ENCODE measurements at places on chromosomes 4 and X. TPM values are rescaled to one million over a fixed set of nuclear protein-coding genes. Genes with fewer than 3 reads are reported as not detected.

GASK1B gene
- total RNA-seq: 89.8 TPM

EPHA5 gene
- 0.63 TPM for total RNA-seq

- no peaks in the 10 kb centered on the region for H3K36me3 ChIP-seq
- peak overlapping the region; percentile 39 for H3K27ac ChIP-seq
- H3K4me3 ChIP-seq: no peak overlapping the region
- peaks cover 19% of the 10 kb centered on the region for H3K4me1 ChIP-seq
- no peak for DNase-seq
Observed at GRCh38 chrX:40267334-40268187, 169.8 kb upstream of the BCOR start.

TMEM255A gene
- total RNA-seq: 0.77 TPM

FAM9C gene
- total RNA-seq: not detected

GRCh38 chrX:39309018-39309635 lies 507.9 kb downstream of the MID1IP1 start:
- DNase-seq: peak; percentile 30
- peak overlapping the region; percentile 77 for H3K27ac ChIP-seq
- no peaks in the 10 kb centered on the region for H3K4me1 ChIP-seq

GABRE gene
- total RNA-seq: 15.5 TPM

GRCh38 chr4:99383399-99383798 lies 30.9 kb upstream of the ADH1C start:
- no peaks in the 10 kb centered on the region for H3K4me1 ChIP-seq
- peak overlapping the region; percentile 72 for H3K27ac ChIP-seq
- H3K4me3 ChIP-seq: no peak overlapping the region

MMAA gene
- total RNA-seq: 13.4 TPM

- no peaks in the 10 kb centered on the region for H3K36me3 ChIP-seq
- DNase-seq: no peak
- H3K27me3 ChIP-seq: no peaks in the 10 kb centered on the region
Observed at GRCh38 chr4:168695288-168695687, 198.4 kb downstream of the PALLD start.

GRCh38 chr4:7388627-7389026 lies 46.1 kb downstream of the PSAPL1 start:
- DNase-seq: no peak
- no peaks in the 10 kb centered on the region for H3K36me3 ChIP-seq
- H3K4me3 ChIP-seq: no peak overlapping the region
- no peaks in the 10 kb centered on the region for H3K4me1 ChIP-seq
- H3K27me3 ChIP-seq: no peaks in the 10 kb centered on the region
- no peak overlapping the region for H3K27ac ChIP-seq

FGFR3 gene
- 82.0 TPM for total RNA-seq

GRCh38 chr4:161359491-161359890 lies 804.3 kb downstream of the FSTL5 start:
- no peak overlapping the region for H3K4me3 ChIP-seq
- no peaks in the 10 kb centered on the region for H3K36me3 ChIP-seq
- no peaks in the 10 kb centered on the region for H3K27me3 ChIP-seq
- peak; percentile 9 for DNase-seq

CXCL8 gene
- total RNA-seq: 32.5 TPM

EXOC1L gene
- total RNA-seq: not detected

ATP2B3 gene
- not detected for total RNA-seq

ENAM gene
- total RNA-seq: 4.4 TPM

DNA sequence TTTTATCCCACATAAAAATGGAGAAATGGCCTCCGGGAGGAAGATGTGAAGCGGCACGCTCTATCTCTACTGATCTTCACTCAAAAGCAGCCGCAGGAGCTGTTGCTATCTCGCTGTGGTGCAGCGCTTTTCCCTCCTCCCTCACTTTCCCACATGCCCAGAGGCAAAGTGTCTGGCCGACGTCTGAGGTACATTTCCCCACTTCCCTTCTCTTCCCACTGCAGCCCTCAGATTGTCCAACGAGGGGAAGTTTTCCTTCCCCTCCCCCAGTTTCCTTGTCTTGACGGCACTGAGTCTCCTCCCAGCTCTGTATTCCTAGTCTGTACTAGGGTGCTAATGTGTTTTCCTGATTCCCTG lies 660 bp upstream of the COL25A1 start:
- peak; percentile 35 for DNase-seq
- peak overlapping the region; percentile 89 for H3K4me3 ChIP-seq
- H3K4me1 ChIP-seq: peaks cover 7% of the 10 kb centered on the region
- H3K27ac ChIP-seq: no peak overlapping the region

DNA sequence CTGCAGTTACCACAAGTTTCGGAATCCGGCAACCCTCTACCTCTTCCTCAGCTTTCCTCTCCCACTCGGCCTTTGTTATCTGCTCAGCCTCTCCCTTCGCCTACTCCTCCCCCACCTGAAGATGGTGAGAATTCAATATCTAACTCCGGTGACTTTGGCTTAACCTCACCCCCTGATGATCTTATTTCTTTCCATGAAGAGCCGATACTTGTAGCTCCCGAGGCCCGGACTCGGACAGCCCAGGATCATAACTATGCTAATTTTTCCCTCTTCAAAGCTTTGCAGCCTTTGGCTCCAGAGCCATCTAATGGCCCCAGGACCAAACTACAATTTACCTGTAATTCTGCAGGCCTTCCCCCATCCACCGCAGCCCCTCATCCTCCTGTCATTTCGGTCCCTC lies 32.0 kb upstream of the MGST2 start:
- DNase-seq: peak; percentile 49
- H3K27me3 ChIP-seq: peaks cover 4% of the 10 kb centered on the region
- H3K36me3 ChIP-seq: no peaks in the 10 kb centered on the region
- no peak overlapping the region for H3K4me3 ChIP-seq
- H3K4me1 ChIP-seq: no peaks in the 10 kb centered on the region

DNA sequence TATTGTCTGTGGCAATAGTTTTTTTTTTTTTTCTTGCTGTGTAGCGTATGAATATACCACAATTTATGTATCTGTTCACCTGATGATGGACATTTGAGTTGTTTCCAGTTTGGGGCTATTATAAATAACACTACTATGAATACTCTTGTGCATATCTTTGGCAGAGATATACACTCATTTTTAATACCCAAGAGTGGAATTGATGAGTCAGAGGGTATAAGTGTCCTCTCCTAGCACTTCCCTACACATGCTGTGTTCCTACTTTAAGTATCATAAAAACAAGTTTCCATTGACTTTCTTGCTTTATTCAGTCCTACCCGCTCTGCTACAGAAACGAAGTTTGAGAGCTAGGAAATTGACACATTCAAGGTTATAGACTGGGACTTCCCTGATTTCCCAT lies 39.8 kb downstream of the XIAP start:
- no peak overlapping the region for H3K27ac ChIP-seq
- no peak overlapping the region for H3K4me3 ChIP-seq
- H3K4me1 ChIP-seq: no peaks in the 10 kb centered on the region
- no peaks in the 10 kb centered on the region for H3K36me3 ChIP-seq
- no peak for DNase-seq

- H3K4me3 ChIP-seq: no peak overlapping the region
- no peaks in the 10 kb centered on the region for H3K27me3 ChIP-seq
- H3K36me3 ChIP-seq: no peaks in the 10 kb centered on the region
- DNase-seq: no peak
- H3K27ac ChIP-seq: no peak overlapping the region
Observed at GRCh38 chrX:94695910-94696309, 1021.9 kb downstream of the FAM133A start.

HERC6 gene
- total RNA-seq: 6.9 TPM

GRCh38 chrX:42491137-42491907 lies 286.6 kb downstream of the PPP1R2C start:
- H3K4me3 ChIP-seq: no peak overlapping the region
- no peaks in the 10 kb centered on the region for H3K4me1 ChIP-seq
- no peak for DNase-seq
- no peak overlapping the region for H3K27ac ChIP-seq

AASDH gene
- 11.9 TPM for total RNA-seq

- H3K36me3 ChIP-seq: no peaks in the 10 kb centered on the region
Observed at GRCh38 chrX:15465896-15466651, 27.1 kb downstream of the PIR start.

- H3K27me3 ChIP-seq: no peaks in the 10 kb centered on the region
- peak; percentile 29 for DNase-seq
- H3K4me3 ChIP-seq: no peak overlapping the region
- no peak overlapping the region for H3K27ac ChIP-seq
Observed at GRCh38 chrX:103250977-103251376, 4.0 kb downstream of the TCEAL8 start.
